AML-193 (cell line): ENCODE measurements at places on chromosomes 6 and 20.
A peak's percentile ranks its signal among the peaks of the same experiment; 100 is the strongest.

DNA sequence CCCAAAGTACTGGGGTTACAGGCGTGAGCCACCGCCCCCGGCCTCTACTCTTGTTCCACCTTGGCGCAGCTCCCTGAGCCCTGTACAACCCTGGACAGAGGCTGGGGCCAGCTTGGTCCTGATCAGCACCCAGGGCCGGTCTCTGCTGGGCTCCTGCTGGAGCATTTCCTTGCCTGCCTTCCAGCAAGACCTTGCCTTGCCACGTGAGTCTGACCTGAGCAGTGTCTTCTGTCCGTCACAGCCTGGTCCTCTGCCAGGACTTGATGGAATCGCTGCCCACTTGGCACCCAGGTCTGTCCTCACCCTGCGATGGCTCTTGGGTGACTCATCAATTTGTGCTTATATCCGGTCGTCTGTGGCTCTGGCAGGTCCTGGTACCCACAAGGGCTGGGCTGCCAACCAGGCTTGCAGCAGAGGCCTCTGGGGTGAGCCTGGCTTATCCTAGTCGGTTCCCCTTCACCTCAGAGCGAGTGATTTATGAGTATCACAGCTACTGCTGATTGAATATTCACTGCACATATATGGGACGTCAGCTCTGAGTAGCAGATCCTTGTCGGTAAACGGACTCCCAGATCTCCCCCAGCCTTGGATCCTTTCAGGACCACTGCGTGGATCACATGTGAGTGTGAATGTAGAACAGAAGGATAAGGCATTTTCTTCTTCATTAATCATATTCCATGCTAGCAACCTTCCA, 10.1 kb upstream of the SULF2 start:
- DNase-seq = no peak

DNA sequence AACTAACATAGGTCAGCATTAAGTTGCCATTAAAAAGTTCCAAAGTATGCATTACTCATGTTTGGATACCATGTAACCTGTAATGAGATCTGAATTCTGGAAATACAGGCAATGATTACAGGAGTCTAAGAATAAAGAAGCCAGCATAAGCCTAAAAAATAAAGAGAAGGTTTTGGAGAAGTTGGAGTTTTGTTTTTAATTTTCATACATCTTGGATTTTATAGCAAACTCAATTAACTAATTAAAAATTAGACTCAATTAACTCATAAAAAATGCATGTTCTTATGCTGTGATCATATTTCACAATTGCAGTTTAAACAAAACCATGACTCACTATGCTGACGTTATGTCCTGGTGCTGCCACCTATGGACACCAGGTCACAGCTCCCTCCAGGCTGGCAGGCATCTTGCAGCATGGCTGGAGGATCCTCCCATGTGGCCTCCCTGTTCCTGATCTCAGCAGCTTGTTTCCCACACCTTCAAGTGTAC, 648.8 kb upstream of the AGPAT4 start:
- peak; percentile 48 for DNase-seq

DNA sequence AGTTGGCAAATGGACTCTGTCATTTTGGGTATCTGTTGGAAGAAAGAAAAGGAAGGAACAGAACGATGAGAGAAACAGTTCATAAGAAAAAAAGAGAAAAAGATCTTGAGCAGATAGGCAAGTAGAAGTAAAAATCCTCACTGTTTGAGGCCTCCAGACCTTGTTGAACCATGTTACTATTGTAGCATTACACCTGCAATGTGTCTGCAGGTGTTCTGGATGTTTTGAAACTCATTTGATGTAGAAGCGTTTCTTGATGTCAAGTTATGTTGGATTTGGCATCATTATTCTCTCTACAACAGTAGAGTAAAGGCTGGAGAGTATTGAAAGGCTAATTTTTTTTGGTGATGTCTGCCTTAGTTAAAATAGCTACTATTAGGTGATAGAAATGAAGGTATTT, 108.7 kb downstream of the CARMIL1 start:
- no peak for DNase-seq

GRCh38 chr6:13952101-13952500, 27.3 kb downstream of the RNF182 start:
- DNase-seq = no peak

DNA sequence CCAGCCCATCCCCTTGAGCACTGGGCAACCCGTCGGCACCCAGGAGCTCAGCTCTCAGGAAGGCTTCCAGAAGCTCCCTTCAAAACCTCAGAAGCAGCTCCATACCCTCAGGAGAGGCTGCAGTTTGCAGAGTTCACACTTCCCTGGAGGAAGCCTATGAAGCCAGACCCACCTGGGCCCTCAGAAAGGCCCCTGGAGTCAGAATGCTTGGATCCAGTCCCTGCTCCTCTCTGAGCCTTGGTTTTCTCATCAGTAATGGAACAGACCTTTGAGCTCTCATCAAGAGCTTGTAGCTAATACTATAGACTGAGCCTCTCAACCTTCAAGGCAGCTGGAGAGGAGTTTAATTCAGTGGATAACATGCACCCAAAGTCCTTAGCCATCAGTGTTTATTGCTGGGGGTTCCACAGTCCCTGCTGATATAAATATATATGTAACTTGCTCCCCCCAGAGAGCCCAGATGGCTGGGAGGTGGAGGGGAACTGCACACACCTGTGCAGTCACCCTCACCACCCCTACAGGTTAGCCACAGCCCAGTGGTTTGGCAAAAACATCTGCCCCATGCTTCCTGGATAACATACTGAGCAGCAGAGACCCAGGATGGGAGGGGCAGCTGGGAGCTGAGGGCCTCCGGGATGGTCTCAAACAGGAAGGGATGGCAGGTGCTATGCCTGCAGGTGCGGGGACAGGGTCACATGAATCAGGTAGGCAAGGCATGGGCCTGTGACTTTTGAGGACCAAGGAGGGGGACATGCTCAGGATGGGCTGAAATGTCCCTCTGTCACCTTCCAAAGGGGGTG, 120.1 kb downstream of the SNX5 start:
- no peak for DNase-seq

DNA sequence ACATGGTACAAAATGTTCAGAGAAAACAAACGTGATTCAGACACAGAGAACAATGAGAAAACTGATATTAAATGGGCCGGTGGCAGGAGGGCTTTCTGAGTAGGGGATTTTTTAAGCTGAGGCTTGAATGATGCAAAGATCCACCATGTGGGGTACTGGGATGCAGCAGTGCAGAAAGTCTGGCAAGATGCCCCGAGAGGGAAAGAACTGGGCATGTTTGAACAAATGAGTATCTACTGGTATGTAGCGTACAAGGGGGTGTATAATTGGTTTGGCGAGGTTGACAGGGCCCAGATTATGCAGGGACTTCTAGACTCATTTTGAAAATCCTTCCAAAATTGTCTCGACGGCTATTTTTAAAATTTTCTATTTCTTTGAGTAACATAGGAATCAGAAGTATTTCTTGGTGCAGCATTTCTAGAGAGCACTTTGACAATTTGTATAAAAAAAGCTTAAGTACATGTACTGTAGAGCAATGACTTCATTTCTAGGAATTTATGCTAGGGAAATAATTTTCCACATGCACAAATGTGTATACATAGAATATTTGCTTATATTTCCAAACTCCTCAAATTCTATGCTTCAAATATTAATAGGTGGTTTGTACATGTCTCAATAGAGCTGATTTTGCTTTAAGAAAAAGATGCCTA, 119.6 kb upstream of the DOK5 start:
- DNase-seq = no peak

DNA sequence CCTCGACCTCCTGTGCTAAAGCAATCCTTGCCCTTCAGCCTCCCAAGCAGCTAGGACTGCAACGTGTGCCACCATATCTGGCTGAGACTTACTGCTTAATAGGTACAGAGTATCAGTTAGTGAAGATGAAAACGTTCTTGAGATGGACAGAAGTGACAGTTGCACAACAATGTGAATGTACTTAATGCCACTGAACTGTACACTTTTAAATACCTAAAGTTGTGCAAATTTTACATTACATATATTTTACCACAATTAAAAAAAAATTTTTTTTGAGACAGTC, 25.9 kb downstream of the NUDT3 start:
- no peak for DNase-seq

GRCh38 chr6:158625881-158626305, 18.6 kb downstream of the DYNLT1 start:
- no peak for DNase-seq

GRCh38 chr20:2080532-2081224, 20.9 kb upstream of the STK35 start:
- DNase-seq = no peak

- DNase-seq = no peak
Observed at GRCh38 chr6:148521586-148521985, 178.9 kb downstream of the SASH1 start.

DNA sequence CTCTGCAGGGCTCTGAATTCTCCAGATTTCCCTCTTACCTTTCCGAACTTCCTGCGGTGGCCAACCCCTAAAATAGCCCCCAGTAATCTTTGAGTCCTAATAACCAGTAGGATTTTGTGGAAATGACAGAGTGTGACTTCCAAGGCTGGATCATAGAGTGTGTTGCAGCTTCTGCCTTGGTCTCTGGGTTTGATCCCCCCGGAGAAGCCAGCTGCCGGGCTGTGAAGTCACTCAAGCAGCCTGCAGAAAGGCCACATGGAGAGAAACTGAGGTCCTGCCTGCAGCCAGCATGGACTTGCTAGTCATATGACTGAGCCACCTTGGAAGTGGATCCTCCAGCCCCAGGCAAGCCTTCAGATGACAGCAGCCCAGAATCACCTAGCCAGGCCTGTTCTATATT, 46.3 kb upstream of the SCRT2 start:
- DNase-seq = no peak
